A549 treated with dexamethasone at 1 μM for 4 hours (cell line): ENCODE measurements at places on chromosomes 4 and X. TPM values are rescaled to one million over a fixed set of nuclear protein-coding genes. Genes with fewer than 3 reads are reported as not detected.

The PABPC5 gene
- total RNA-seq: not detected in 5 replicates

The MAGEA9B gene
- not detected in 5 replicates for total RNA-seq

The HSD17B11 gene
- 46.0 to 61.8 TPM (median 57.0 TPM) in 5 replicates for total RNA-seq

The CSAG3 gene
- total RNA-seq: not detected in 5 replicates
